ENCODE measurements at places on chromosomes 7 and 10.

DNA sequence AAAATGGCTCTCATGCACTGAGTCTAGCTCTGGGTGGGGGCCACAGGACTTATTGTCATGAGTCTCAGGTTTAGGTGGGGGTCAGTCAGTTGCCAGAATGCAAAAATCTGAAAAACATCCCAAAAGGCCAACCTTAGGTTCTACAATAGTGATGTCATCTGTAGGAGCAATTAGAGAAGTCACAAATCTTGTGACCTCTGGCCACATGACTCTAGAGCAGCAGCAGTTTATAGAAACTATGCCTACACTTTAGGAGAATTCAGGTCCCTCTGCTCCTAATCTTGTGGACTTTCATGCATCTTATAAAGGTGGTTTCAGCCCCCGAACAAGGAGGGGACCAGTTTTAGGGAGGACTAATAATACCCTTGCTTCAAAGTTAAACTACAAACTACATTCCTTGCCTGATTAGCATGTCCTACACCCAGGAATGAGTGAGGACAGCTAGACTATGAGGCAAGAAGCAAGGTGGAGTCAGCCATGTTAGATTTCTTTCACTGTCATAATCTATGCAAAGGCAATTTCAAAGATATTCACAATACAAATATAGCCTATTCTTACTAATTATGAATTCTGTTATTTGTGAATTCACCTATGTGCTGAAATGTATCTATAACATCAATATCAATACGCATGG, 123.5 kb upstream of the ADCY1 start:
- DNase-seq, result no peak

- peak; percentile 97 for DNase-seq
Measured at GRCh38 chr10:33897291-33897752, 562.9 kb upstream of the NRP1 start.

- DNase-seq, result no peak
Measured at GRCh38 chr10:118844731-118845521, 90.2 kb upstream of the CACUL1 start.

DNA sequence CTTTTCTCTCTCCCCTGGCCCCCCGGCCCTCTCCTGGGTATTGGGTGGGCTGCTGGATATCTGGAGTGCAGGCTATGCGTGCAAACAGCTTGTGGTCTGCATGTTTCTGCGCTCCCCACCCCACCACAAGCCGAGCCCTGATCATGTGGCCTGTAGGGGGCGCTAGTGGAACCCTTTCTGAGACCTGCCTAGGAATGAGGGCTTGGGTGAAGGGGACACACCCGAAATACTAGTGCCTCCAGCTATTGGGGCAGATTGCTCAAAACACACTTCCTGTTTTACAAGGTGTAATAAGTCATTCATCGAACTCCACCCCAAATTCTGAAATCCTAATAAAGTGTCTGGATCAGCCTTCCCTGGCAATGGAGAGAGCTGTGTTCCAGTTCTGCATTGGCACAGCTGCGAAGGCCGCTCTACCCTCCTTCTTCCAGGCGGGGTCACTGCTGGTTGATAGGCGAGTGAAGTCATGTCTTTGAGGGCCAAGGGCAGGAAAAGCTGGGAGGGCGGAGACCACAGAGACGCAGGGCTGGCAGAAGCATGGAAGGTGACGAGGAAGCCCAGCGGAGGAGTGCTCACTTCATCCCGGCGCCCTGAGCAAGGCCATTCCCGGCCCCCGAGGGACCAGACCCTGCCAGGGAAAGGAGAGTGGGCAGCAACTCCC, 19.8 kb upstream of the PRRT4 start:
- DNase-seq, result peak; percentile 39

DNA sequence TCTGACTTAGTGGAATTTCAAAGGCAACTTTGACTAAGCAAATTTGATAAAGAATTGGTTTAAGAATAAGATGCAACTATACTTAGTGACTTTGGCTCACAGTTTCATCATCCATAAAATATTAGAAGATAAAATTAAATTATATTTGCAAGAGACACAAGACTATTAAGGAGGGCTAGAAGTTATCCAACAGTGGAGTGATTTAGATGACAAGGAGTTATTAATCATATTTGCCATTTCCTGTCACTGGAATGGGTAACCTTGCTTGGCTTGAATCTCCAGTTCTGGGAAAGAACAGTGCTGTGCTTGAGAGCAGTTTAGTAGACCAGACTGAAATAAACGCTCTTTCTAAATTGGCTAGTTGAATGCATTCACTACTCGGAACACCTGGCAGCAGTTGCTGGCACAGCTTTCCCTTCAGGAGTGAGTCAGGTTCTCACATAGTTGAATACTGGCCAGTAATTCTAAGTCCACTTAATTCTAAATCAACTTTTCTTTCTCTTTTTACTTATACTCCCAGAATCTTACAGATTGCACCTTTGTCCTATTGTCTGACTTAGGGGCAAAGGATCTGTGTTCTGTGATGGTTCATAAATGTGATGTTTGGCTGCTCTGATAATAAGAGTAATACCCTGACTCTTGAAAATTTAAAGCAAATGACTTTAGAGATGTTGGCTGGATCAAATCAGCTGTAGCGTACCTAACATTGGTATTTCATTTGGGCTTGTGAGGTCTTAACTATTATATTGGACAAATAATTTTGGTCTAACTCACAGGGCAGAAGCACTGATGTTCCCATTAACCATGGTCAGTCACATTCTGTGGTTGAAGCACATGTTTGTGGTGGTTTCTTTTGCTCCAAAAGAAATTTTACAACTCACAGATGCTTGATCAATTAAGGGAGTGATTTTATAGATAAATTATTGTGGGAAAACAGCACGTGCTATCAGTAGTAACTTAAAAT, 16.6 kb downstream of the STMP1 start:
- no peak for DNase-seq

All from epithelial cell of prostate (primary cell).